T-helper 17 cell (primary cell): ENCODE measurements at places on chromosomes 2 and 18. TPM values are rescaled to one million over a fixed set of nuclear protein-coding genes. Genes with fewer than 3 reads are reported as not detected.

GRCh38 chr2:8515864-8516533 lies 165.9 kb upstream of the ID2 start:
- peaks cover 22% of the 10 kb centered on the region for H3K4me1 ChIP-seq
- peak overlapping the region; percentile 81 for H3K4me3 ChIP-seq
- H3K36me3 ChIP-seq, result peaks cover 5% of the 10 kb centered on the region
- no peaks in the 10 kb centered on the region for H3K27me3 ChIP-seq
- peak overlapping the region; percentile 91 for H3K27ac ChIP-seq

Gene PDE1A
- total RNA-seq, result not detected

- H3K4me3 ChIP-seq, result no peak overlapping the region
- H3K4me1 ChIP-seq, result peaks cover 9% of the 10 kb centered on the region
- no peak overlapping the region for H3K27ac ChIP-seq
- no peaks in the 10 kb centered on the region for H3K36me3 ChIP-seq
- DNase-seq, result no peak
These were observed 66.9 kb upstream of the ZNG1B start for GRCh38 chr2:113370478-113371091.

GRCh38 chr2:120239488-120240287 lies 13.0 kb upstream of the RALB start:
- no peak overlapping the region for H3K4me3 ChIP-seq
- H3K36me3 ChIP-seq, result peaks cover 3% of the 10 kb centered on the region
- no peak for DNase-seq
- H3K27me3 ChIP-seq, result peaks cover 7% of the 10 kb centered on the region

DNA sequence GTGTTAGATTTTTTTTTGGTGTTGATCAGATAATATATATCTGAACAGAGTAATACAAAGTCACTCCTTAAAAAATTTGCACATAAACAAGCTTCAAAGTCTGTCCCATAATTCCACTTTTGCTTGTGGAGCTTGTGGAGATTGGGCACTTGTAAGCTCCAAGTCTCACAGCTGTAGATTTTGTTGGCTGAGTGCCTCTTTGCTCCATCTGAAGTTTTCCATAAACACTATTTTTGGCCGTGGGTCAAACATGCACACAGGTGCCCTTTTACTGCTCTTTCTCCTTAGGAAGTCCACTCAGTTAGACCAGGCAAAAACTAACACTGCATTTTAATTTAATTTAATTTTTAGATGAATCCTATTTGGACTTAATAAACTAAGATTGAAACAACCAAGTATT lies 3.6 kb upstream of the KCNJ13 start:
- H3K36me3 ChIP-seq, result peaks cover 2% of the 10 kb centered on the region
- H3K27me3 ChIP-seq, result no peaks in the 10 kb centered on the region
- peaks cover 4% of the 10 kb centered on the region for H3K4me1 ChIP-seq
- no peak overlapping the region for H3K4me3 ChIP-seq

DNA sequence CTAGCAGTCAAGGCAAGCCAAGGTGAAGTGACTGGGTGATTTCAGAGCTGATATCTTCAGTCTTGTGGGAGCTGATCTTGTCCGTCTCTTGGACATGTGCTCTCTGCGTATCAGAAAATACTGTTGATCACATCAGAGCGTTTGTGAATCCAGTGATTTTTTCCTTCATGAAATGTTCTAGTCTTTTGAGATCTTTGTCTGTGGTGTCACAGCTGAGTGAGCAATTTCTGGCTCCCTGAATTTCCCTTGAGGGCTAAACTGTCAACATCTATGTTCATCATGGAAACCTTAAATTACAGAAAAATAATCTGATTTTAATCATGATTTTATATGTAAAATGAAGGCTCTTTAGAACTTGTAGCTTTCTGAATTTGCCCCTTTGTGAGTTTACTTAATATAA lies 432.0 kb downstream of the CCDC85A start:
- no peaks in the 10 kb centered on the region for H3K4me1 ChIP-seq
- H3K27ac ChIP-seq, result no peak overlapping the region
- DNase-seq, result no peak
- H3K4me3 ChIP-seq, result no peak overlapping the region
- H3K36me3 ChIP-seq, result no peaks in the 10 kb centered on the region

GRCh38 chr18:3255611-3256165 lies 6.2 kb upstream of the MYL12B start:
- peak overlapping the region; percentile 60 for H3K4me3 ChIP-seq
- peak overlapping the region; percentile 95 for H3K27ac ChIP-seq
- DNase-seq, result no peak
- H3K36me3 ChIP-seq, result peaks cover 13% of the 10 kb centered on the region

DNA sequence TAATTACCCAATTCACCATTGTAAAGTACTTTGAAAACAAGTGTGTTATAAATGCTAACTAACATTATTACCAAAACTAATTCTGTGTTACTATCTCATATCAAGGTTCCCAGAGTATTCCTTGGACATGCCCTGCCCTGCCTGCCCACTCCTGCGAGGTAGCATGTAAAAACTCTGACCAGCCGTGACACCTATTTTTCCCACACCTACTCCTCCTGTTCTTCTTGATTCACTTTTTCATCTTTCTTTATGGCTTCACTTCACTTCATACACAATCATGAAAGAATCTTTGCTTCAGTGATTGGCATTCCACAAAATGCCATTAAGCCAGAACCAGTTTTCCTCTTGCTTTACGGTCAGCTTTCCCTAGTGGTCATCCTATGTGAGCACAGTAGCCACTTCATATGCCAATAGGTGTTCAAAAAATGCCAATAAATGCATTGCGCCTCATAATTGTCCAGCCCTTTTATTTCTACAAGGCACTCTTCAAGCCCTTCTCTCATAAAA lies 42.6 kb upstream of the SETBP1 start:
- no peak overlapping the region for H3K4me3 ChIP-seq
- no peaks in the 10 kb centered on the region for H3K36me3 ChIP-seq
- H3K27me3 ChIP-seq, result peaks cover 42% of the 10 kb centered on the region
- no peak for DNase-seq
- H3K27ac ChIP-seq, result no peak overlapping the region
- no peaks in the 10 kb centered on the region for H3K4me1 ChIP-seq
